ENCODE measurements at places on chromosomes 1 and 21. TPM values are rescaled to one million over a fixed set of nuclear protein-coding genes. Genes with fewer than 3 reads are reported as not detected.

Gene CTNNBIP1
- total RNA-seq: 9.6 TPM

Gene BGLAP
- 6.4 TPM for total RNA-seq

GRCh38 chr1:87530042-87530807 is 201.5 kb downstream of the LMO4 start:
- DNase-seq: no peak
- H3K27me3 ChIP-seq: no peaks in the 10 kb centered on the region
- H3K4me3 ChIP-seq: no peak overlapping the region
- no peaks in the 10 kb centered on the region for H3K36me3 ChIP-seq
- no peaks in the 10 kb centered on the region for H3K4me1 ChIP-seq
- no peak overlapping the region for H3K27ac ChIP-seq

Gene KRTAP12-4
- not detected for total RNA-seq

- peaks cover 61% of the 10 kb centered on the region for H3K27me3 ChIP-seq
- peaks cover 6% of the 10 kb centered on the region for H3K4me1 ChIP-seq
- no peak for DNase-seq
- no peaks in the 10 kb centered on the region for H3K36me3 ChIP-seq
- H3K27ac ChIP-seq: no peak within 1 kb of the TSS
Observed at GRCh38 chr1:981955-982558, at the start of gene PERM1. PERM1 (minus strand) TSS chr1:982093; CDS start chr1:981029, 1,064 bp downstream.

GRCh38 chr1:19605967-19606366 is 38.1 kb upstream of the NBL1 start:
- no peaks in the 10 kb centered on the region for H3K36me3 ChIP-seq
- no peak overlapping the region for H3K4me3 ChIP-seq
- H3K4me1 ChIP-seq: peaks cover 34% of the 10 kb centered on the region
- H3K27me3 ChIP-seq: no peaks in the 10 kb centered on the region
- DNase-seq: no peak

DNA sequence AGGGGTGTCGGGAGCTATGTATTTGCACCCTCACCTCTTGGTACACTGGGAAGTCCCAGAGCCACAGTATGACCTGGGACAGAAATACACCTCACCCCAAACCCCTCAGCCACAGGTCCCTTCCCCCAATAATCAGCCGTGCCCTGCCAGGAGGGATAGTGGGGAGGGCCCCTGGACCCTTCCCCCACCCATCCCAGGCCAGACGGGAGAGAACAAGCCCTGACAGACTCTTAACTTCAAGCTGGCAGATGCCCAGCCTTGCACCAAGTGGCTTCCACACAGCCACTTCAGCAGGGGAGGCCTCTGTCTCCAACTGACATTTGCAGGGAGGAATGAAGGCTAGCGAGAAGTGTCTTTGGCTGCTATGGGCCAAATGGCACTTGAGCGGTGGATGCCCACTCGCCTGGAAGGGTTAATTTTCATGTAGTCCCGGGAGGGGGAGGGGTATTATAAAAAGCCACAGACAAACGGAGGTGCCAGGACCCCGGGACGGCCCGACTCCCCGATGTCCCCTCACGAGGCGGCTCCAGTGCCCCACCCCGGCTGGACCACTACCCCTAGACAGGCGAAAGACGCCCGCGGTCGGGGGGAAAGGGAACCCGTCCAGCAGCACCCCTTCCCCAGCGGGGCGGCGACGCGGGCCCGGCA is 495 bp downstream of the SYNC start:
- H3K4me1 ChIP-seq: peaks cover 15% of the 10 kb centered on the region
- H3K27ac ChIP-seq: no peak overlapping the region
- DNase-seq: no peak

DNA sequence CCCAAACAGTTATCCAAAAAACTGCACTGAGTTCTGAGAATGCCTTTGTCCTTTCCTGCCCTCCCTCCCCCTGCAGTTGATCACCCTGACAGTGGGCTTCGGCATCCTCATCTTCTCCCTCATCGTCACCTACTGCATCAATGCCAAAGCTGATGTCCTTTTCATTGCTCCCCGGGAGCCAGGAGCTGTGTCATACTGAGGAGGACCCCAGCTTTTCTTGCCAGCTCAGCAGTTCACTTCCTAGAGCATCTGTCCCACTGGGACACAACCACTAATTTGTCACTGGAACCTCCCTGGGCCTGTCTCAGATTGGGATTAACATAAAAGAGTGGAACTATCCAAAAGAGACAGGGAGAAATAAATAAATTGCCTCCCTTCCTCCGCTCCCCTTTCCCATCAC is 8.8 kb upstream of the NHLH1 start:
- H3K27me3 ChIP-seq: no peaks in the 10 kb centered on the region
- no peak overlapping the region for H3K27ac ChIP-seq
- H3K4me1 ChIP-seq: no peaks in the 10 kb centered on the region
- H3K36me3 ChIP-seq: peaks cover 19% of the 10 kb centered on the region
- DNase-seq: no peak

Gene NUCKS1
- 94.7 TPM for total RNA-seq

Gene CRYZ
- total RNA-seq: 22.2 TPM

- H3K36me3 ChIP-seq: no peaks in the 10 kb centered on the region
- no peak for DNase-seq
- no peak overlapping the region for H3K4me3 ChIP-seq
- no peaks in the 10 kb centered on the region for H3K27me3 ChIP-seq
- H3K4me1 ChIP-seq: no peaks in the 10 kb centered on the region
Observed at GRCh38 chr1:106480629-106481028, 575.8 kb upstream of the PRMT6 start.

Gene BTG2
- 172 TPM for total RNA-seq

DNA sequence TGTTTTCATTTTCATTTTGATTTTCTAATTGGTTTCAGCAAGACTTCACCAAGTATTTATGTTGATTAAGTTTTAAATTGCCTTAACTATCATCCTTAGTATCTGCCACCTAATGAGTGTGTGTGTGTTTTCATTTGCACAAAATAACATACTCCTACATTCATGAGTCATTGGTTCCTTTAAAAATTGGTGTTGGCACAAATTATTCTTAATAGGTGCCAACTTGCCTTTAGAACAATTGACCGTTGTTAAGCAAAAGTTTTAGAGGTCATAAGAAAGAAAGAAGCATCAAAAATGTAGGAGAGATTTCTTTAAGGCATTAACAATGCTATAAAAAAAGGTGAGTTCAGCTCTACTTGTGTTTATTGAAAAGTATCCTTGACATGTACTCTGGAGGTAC is 77.5 kb downstream of the FNBP1L start:
- no peak for DNase-seq
- no peak overlapping the region for H3K4me3 ChIP-seq
- no peaks in the 10 kb centered on the region for H3K4me1 ChIP-seq

DNA sequence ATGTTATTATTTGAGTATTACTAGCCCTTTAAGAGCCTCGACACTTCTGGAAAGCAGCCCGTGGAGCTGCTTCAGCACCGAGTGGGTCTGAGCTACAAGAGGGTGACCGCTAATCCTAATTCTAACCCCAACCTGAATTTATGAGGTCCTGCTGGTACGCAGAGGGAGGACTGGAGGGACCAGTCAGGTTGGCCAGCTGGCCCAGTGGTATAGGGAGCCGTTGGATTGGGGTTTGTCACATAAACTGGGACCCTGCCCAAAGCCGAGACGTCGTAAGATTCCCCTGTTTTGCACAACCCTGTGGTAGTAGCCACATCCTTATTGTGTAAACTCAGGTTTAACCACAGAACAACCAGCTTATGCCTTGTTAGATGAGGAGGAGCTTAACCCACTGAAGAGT is 60.8 kb upstream of the F3 start:
- no peak for DNase-seq
- no peaks in the 10 kb centered on the region for H3K27me3 ChIP-seq
- H3K36me3 ChIP-seq: no peaks in the 10 kb centered on the region

DNA sequence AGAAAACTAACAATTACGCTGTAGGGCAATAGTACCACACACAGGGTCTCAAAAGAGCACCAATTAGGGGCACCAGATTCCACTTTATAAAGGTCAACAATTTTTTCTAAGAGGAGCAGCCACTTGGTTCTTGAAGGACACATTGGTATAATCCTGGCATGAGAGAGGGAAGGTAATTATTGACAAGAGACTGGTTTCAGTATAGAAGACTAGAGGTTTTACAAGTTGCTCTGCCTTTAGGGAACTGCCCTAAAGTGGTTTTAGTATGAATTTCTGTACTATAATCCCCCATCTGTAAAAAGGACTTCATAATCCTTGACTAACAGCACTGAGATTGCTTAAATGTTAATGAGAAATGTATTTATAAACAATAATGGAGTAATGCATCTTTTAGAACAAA is 648.5 kb upstream of the PTBP2 start:
- H3K27me3 ChIP-seq: no peaks in the 10 kb centered on the region
- no peak overlapping the region for H3K4me3 ChIP-seq
- no peak for DNase-seq
- no peaks in the 10 kb centered on the region for H3K4me1 ChIP-seq
- no peaks in the 10 kb centered on the region for H3K36me3 ChIP-seq

DNA sequence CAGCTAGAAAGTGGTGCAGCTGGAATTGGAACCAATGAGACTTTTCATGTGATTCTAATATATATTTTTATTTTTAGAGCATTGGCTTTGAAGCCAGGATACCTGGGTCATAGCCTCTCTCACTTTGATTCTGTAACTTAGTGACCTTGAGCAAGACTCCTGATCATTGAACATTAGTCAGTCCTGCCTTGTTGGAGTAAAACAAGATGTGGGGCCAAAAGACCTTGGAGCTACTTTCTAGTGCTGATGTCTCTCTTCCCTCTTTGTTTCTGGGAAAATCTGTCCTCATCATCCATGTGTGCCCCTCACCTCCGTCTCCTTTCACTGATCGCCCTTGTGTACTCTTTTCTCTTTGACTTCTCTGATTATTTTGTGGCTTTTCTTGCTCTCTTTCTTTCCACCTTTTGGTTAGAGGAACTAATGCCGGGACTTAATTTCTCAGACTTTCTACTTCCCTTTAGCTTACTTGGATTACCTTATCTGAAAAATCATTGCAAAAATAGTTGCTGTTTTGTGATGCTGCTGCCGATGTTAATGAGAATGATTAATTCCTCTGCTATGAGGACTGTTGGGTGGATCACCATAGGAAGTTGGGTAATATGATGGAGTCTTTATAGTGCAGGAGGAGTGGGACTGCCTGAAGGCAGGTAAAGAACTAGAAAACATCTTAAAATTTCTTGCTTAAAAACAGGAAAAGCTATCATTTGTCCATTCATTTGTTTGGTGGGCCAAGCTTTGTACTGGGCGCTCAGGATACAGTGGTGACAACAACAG is 72.0 kb downstream of the NOS1AP start:
- no peaks in the 10 kb centered on the region for H3K36me3 ChIP-seq
- peaks cover 2% of the 10 kb centered on the region for H3K27me3 ChIP-seq
- H3K4me1 ChIP-seq: no peaks in the 10 kb centered on the region

Gene HUNK
- total RNA-seq: not detected

DNA sequence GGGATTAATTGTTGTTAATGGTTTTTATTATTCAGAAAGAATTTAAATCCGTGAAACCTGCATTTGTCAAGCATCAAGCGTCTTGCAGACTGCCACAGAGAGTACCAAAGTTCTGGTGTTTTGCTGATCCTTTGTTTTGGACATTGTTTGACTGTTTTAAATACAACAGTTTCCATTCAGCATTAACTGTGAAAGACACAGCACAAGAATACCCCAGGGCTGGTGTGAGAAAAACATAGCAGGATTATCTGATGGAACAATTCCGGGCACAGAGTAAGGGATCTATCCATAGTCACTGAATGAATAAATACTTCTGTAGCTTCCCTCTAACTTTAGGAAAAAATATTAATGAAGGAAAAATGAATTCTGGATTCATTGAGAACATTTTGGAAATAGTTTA is 202.3 kb downstream of the LTN1 start:
- H3K4me3 ChIP-seq: no peak overlapping the region
- DNase-seq: no peak
- no peaks in the 10 kb centered on the region for H3K4me1 ChIP-seq
- H3K27ac ChIP-seq: no peak overlapping the region
- no peaks in the 10 kb centered on the region for H3K27me3 ChIP-seq

GRCh38 chr1:228515200-228515834 is 28.1 kb downstream of the RNF187 start:
- no peak overlapping the region for H3K27ac ChIP-seq
- H3K36me3 ChIP-seq: no peaks in the 10 kb centered on the region
- no peak for DNase-seq
- no peaks in the 10 kb centered on the region for H3K4me1 ChIP-seq
- H3K27me3 ChIP-seq: peaks cover 2% of the 10 kb centered on the region

DNA sequence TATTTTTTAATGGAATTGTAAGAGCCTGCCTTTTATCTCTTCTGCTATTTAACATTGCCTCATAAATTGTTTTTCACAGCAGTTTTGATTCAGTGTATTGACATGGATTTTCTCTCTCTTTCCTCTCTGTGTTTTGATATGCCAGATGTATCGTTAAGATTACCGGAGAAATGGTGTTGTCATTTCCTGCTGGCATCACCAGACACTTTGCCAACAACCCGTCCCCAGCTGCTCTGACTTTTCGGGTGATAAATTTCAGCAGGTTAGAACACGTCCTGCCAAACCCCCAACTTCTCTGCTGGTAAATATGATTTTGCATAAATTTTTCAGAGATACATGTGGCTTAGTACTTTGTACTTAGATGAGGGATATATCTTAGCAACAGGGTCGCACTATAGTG is 23.1 kb upstream of the DYNLT5 start:
- no peaks in the 10 kb centered on the region for H3K27me3 ChIP-seq
- no peak overlapping the region for H3K4me3 ChIP-seq
- no peaks in the 10 kb centered on the region for H3K36me3 ChIP-seq
- no peak overlapping the region for H3K27ac ChIP-seq
- DNase-seq: peak; percentile 50
- peaks cover 2% of the 10 kb centered on the region for H3K4me1 ChIP-seq

- H3K4me3 ChIP-seq: no peak overlapping the region
- DNase-seq: no peak
- H3K36me3 ChIP-seq: no peaks in the 10 kb centered on the region
- H3K4me1 ChIP-seq: no peaks in the 10 kb centered on the region
- H3K27ac ChIP-seq: no peak overlapping the region
- H3K27me3 ChIP-seq: no peaks in the 10 kb centered on the region
Observed at GRCh38 chr1:14149431-14149830, 449.1 kb upstream of the KAZN start.

Gene ADORA3
- not detected for total RNA-seq

Gene RCSD1
- total RNA-seq: 110 TPM

Gene S100A12
- total RNA-seq: not detected

DNA sequence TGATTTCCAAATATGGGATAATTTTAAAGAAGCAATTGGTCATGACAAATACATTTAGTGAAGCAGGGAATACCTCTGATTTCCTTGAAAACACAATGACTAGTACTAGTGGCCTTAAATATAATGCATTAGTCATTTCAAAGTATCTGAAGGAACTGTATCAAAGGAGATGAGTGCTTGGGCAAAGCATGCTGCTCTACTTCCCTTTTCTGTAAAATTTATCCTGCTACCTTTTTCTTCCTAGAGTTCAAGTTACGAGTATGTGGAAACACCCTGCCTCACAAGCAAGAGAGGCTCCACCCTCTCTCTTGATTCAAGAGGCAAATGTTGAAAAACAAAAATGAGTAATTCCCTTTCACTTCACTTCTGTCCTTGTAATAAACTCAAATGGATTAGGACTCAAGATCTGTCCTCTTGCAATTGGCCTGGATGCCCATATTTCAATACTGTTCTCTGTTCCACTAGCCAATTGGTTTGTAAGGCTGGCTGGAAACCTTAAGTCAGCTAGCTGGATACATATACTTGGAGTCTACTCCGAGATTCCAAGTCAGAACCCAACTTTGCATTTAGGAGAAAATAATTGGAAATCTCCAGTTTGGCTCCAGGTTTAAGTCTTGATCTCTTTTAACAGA is 92.5 kb downstream of the CDC42BPA start:
- no peaks in the 10 kb centered on the region for H3K36me3 ChIP-seq
- H3K4me3 ChIP-seq: no peak overlapping the region
- H3K27me3 ChIP-seq: no peaks in the 10 kb centered on the region
- no peak overlapping the region for H3K27ac ChIP-seq

Measured in T-cell (primary cell).